Stimulated activated CD4-positive, alpha-beta T cell treated with anti-CD3 and anti-CD28 coated beads, TNF-alpha, amount 100 ng/mL, for 4 hours (primary cell): ENCODE measurements at places on chromosomes 5 and 9.

GRCh38 chr9:137771580-137771979 lies 106.0 kb upstream of the CACNA1B start:
- DNase-seq: no peak

DNA sequence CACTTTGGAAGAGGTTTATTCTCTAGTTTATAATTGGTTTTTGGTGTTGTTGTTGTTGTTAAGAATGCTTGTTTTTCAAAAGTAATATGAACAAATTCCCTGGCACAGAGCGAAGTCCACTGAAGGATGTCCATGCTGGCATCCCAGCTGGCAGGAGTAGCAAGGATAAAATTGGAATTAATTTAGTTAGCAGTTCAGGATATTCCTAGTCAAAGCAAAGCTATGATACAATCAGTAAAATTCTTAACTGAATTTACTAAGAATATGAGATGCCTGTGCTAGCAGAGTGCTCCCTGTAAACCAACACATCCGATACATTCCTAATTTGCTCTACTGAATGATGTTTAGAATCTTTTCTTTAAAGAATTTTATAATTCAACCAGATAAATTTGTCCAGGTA lies 161.4 kb downstream of the FANCC start:
- DNase-seq: no peak

DNA sequence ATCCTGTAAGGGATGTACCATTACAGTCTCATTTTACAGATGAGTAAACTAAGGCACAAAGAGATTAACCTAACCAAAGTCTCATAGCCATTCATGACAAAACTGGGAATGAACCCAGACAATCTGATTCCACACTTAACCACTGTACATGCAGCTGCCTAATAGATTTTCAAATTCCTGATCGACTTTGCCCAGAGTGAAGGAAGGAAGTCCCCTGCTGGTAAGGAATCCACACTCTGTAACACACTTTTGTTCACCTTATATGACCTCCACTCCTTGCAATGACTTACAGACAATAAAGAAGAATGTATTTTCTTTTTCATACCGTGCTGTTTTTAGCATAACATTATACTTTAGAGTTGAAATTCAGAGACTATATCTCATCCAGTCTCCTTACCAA lies 31.3 kb upstream of the PLPP6 start:
- DNase-seq: no peak

DNA sequence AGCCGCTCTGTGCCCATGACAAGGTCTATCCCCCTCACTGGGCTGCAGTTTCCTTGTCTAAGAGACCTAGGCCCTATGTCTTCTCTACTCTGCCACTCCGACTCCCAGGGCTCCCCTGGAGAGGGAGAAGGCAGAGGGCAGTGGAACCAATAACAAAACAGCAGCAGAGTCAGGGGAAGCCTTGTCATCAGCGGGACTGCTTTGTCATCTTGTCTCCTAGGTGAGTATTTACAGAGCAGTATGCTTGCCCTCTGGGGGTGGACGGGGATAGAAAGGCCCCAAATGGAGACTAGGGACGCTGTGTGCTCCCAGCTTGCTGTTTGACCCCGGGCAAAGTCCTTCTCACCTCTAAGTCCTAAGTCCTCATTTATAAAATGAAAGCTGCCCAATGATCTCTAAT lies 318.5 kb downstream of the CDK5RAP2 start:
- DNase-seq: no peak

DNA sequence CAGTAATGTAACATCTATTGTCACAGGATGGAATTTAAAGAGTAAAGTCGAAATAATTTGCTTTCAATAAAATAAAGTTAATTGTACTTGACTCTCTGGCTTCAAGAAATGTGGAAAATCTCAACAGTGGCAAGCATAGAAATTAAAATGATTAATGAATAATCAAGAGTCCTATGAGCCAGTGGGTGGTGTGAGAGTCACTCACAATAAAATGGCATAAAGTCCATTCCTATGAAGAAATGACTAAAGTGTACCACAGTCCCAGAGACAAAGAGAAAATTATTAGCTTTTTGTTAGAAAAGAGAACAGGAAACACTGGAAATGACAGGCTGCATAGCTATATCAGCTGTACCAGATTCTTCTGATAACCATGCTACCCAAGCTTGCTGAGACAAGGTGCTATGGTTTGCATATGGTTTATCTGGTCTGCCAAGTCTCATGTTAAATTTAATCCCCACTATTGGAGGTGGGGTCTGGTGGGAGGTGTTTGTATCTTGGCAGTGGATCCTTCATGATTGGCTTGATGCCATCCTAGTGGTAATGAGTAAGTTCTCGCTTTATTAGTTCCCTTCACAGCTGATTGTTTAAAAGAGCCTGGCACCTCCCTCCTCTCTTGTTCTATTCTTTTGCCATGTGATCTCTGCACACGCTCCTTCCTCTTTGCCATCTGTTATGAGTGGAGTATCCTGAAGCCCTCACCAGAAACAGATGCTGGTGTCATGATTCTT lies 647.7 kb upstream of the ITGA1 start:
- DNase-seq: no peak

DNA sequence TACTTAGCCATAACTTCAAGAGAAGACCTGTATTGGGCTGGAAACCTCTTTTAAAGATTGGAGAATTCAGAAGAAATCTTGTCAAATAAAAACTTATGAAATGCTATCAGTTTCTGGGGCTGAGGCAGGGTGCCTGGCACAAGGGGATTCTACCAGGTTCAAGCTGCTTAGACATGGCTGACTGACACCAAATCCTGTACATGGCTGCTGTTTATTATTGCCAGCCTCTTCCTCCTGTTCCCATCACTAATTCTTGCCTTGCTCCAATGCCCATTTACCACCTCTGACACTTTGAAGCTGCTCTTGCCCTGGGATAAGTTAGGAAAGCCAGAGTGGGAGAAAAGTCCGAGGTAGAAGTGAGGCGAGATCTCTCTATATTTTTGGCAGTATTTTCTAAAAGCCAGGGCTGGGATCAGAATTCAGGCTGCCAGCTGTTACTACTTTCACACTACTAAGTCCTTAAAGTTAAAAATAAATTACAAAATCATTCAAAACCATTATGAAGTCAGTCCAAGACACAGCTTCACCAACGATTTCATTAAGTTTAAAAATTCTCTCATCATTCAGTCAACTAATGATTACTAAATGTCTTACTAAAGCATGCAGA lies 66.3 kb upstream of the TNFAIP8 start:
- DNase-seq: no peak
